ENCODE measurements at places on chromosomes 16 and 17.
A peak's percentile ranks its signal among the peaks of the same experiment; 100 is the strongest.

DNA sequence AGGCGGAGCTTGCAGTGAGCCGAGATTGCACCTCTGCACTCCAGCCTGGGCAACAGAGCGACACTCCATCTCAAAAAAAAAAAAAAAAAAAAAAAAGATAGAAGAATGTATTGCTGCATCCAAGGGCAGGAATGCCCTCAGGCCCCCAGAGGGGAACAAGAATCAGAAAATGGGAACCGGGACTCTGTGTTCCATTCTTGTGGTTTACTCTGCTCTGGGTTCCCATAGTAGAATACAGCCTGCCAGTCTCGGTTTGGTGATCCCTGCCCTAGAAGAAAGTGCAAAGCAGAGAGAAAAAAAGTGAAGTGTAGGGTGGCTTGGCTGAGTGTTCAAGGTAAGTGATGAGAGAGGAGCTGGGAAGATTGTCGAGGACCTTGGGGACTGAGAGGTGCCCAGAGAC is 27.4 kb upstream of the KDM6B start:
- DNase-seq: no peak

GRCh38 chr17:44384281-44384822 is 5.1 kb downstream of the ITGA2B start:
- no peak for DNase-seq

GRCh38 chr16:12317121-12317810 is 340.7 kb downstream of the SNX29 start:
- DNase-seq: no peak

GRCh38 chr17:43403846-43404245 is 5.1 kb downstream of the ARL4D start:
- no peak for DNase-seq

DNA sequence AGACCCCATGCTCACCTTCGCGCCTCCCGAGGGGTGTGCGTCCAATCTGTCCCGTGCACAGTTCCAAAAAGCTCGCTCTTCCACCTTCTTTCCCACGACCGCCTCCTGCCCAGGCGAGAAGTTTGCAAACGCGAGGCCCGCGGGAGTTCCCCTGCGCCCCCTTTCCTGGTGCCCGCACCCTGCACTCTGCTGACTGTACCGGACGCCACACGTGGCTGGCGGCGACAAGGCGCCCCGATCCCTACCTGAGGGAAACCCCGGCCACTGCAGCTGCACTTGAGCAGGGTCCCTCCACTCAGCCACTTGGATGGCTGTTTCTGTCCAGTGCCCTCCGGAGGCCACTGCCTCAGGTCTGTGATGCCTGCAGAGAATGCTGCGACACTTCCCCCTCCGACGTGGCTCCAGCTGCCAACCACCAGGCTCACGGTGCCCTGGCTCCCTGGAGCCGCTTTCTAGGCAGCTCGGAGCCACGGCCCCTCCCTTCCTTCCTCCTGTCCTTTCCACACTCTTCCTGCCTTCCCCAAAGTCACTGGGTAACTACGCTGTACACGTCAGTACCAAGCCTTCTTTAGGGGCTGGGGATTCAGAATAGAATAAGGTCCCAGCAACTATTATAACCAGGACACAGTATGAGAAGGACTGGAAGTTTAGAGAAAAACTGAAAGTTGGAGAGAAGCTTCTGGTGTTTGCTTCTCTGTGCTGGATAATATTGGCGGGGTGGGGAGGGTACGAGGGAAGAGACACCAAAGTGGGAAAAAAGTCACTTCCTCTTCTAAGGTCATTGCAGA is at the start of gene MLKL:
Gene MLKL (minus strand): TSS at position 425 of the 788 bp plus-strand sequence. CDS start 5,105 bp downstream, outside the sequence.
- DNase-seq: peak; percentile 42

- DNase-seq: peak; percentile 74
Observed at GRCh38 chr17:30524847-30525246, 47.6 kb downstream of the GOSR1 start.

- DNase-seq: no peak
Observed at GRCh38 chr16:56341656-56342399, 83.5 kb downstream of the AMFR start.
